Non-pigmented ciliary epithelial cell (primary cell): ENCODE measurements at places on chromosomes 4 and X.

DNA sequence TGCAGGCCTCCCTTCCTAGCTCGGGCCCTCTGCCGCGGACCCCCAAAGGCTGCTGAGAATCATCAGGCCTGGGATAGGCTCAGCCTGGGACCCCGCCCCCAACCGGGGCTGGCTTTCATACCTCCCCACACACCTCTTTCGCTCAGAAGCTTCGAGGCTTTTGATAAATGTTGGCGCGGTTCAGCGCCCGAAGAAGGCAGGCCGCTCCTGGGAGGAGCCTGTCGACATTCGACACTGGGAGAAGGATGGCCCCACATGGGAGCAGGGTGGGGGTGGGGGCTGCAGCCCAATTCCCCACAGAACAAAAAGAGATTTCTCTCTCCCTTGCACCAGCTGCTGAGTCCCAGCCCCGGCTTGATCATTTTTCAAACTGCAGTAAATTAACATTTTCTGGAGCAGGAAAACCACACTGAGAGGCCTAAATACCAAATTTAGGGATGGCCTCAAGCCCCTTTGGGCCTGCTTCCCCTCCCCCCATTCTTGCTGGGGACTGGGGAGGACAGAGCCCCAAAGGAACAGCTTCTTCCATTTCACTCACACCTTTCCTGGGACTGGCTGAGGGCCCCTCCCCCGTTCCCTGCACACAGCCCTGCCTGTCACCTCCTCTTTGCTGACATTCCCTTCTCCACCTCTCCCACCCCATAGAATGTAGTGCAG lies 112.9 kb upstream of the PJA1 start:
- DNase-seq: no peak

DNA sequence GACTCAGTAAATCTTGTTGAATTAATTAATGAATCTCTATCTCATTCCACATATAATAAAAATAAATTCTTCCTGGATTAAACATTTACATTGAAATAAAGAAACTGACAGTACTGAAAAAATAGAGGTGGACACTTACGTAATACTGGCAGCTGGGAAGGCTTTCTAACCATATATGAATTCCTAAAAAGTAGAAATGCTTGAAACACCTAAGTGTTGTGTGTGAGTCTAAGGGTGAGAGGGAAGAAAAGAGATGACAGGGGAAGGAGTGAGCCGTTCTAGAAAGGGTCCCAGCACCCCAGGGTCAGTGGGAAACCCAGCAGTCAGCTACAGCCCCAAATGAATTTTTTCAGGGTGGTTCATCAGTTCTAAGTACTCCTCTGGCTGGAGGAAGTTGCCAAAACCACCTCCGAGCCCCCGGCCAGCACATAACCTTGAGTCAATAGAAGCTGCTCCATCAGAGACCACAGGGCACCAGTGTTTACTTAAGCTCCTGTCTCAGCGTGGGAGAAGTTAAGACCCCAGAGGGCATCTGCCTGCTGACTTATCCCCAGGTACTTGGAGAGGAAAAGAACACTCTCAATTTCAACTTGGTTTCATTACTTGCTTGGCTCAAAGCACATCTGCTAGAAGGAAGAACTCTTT lies 18.3 kb downstream of the GAB3 start:
- no peak for DNase-seq

GRCh38 chrX:121581885-121582284 lies 534.5 kb downstream of the GLUD2 start:
- DNase-seq: no peak

GRCh38 chr4:158722917-158723793 lies at the start of gene PPID:
TSS of gene PPID (minus strand) at chr4:158723396. CDS start at chr4:158723288, 108 bp downstream.
- DNase-seq: peak; percentile 19

- DNase-seq: peak; percentile 88
Observed at GRCh38 chr4:54930226-54930625, 195.2 kb downstream of the KDR start.
